Activated T-helper 1 cell treated with Interleukin-2 at 50 U/mL for 16 hours (primary cell): ENCODE measurements at places on chromosomes 3 and 15.

DNA sequence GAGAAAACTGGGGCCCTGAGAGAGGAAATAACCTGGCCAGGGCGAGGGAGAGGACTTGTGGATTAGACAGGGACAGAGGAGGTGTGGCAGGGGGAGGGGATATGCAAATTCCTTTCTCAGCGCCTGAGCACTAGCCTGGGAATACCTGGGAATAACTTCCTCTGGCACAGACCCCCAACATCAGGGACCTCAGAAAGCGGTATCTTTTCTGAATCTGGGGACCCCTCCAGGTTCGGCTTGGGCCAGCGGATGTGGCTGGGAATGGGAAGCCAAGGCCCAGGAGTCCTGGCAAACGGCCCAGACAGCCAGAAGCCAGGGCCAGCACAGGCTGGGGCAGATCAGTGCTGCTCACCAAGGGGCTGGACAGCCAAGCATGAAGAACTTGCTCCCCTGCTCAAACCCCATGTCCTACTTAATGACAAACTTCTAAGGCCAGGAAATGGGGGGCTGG, 9.2 kb upstream of the ACSBG1 start:
- DNase-seq: no peak

DNA sequence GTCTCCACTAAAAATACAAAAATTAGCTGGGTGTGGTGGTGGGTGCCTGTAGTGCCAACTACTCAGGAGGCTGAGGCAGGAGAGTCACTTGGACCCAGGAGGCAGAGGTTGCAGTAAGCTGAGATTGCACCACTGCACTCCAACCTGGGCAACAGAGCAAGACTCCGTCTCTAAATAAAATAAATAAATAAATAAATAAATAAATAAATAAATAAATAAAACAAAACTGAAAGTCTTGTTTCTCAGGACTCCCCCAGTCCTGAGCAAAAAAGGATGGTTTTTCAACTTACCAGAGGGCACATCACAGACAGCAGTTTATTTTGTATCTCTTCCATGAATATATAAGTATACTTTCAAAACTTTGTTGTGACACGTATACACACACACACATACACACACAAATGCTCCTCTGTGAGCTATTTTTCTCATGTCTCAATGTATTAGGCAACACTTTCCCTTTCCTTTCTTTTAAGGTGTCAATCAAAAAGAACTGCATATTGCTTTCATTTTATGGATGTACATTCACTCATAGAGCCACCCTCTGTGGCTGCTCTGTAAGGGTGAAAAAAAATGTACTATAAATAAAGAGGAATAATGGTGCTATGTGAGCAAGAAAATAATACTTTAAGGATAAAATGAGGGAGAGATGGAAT, 54.8 kb upstream of the MITF start:
- no peak for DNase-seq

GRCh38 chr15:70094690-70095311, 2.9 kb downstream of the TLE3 start:
- no peak for DNase-seq

GRCh38 chr3:37096288-37096687, 78.1 kb downstream of the LRRFIP2 start:
- no peak for DNase-seq

DNA sequence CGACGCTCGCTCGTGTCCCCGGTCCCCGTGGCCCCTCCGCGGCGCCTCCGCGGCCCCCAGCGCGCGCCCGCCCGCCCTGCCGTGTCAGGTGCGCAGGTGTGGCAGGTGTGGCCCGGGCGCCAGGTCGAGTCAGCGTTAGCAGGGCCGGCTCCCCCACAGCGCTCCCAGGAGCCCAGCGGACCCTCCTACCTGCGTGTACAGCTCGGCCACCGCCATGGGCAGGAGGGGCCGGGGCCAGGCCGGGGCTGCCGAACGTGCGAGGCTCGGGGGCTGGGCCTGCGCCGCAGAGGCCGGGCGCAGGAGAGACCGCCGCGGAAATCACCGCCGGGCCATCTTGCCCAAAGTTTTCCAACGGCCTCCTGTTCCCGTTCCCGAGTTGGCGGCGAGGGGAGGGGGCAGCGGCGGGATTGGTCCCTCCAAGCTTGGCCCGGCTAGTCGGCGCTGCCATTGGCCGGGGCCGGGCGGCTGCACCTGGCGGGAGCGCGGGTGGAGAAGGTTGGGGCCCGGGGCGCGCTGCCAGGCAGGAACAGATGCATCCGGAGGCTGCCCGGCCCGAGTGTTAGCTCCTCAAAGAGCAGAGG, at the start of gene MYO5C:
Gene MYO5C, minus strand, starts transcription at position 384 of the 581 bp plus-strand sequence. Its CDS starts 168 bp downstream, at position 216.
- no peak for DNase-seq

DNA sequence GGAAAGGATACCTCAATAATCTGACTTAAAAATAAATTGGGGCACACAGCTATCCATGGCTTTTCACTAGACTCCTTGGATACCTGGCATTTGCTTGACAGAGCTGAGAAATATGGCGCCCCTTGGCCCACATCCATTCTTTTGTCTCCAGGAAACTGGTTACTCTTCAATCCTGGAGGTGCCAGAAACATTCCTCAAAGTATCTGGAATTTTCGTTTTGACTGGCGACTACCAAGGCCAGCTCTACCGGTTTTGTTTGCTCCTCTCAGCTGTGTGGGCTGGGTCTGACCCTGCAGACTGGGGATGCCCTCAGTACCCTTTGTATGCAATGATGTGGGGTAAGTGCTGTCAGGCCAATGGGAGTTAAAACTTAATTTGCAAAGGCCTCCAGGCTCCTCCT, 27.0 kb downstream of the KATNBL1 start:
- DNase-seq: no peak

DNA sequence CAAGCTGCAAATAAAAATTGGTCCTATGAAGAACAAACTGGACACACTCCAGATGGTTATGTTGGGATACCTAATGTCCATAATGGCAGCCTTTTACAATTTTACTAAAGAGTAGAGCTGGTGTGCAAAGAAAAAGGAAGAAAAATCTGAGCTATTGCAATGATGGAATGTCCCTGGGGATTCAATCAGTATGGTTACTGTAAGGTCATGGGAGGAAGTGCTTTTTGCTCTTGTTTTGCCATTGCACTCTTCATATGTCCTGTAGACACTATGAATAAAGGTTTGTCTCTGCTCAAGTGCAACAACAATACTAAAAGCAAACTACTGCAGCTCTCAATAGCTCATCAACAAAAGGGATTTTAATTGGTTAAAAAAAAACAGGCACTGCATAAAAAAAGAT, 5.4 kb downstream of the PFN2 start:
- no peak for DNase-seq

DNA sequence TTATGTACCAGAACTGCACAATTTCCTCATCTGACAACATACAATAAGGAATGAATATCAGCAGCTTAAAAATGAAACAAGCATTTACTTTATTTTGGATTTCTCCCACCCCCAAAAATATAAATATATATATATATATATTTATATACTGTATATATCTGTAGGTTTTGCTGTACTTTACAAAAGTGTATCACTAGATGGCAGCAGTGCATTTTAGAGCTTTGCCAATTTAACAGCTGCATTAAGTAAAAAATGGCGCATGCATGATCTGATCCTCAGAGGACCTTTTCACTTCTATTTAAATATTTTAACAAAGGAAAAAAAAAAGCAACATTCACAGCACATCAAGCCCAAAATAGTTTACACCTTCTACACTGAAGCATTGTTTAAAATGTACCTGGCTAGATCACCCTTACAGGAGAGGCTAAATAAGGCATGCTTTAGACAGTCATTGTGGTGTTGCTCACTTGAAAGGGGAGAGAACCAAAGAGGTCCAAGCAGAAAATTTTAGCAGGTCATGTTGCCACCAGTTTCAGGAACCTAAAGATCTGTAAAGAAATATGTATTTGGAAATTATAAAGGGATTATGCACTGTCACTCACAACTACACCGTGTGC, 72.6 kb downstream of the NPTN start:
- no peak for DNase-seq

- DNase-seq: no peak
These were observed 16.2 kb upstream of the CHD2 start for GRCh38 chr15:92883876-92884435.

GRCh38 chr3:22542311-22542710, 660.8 kb upstream of the UBE2E2 start:
- no peak for DNase-seq

GRCh38 chr3:117928836-117929235, 1105.8 kb downstream of the IGSF11 start:
- no peak for DNase-seq

DNA sequence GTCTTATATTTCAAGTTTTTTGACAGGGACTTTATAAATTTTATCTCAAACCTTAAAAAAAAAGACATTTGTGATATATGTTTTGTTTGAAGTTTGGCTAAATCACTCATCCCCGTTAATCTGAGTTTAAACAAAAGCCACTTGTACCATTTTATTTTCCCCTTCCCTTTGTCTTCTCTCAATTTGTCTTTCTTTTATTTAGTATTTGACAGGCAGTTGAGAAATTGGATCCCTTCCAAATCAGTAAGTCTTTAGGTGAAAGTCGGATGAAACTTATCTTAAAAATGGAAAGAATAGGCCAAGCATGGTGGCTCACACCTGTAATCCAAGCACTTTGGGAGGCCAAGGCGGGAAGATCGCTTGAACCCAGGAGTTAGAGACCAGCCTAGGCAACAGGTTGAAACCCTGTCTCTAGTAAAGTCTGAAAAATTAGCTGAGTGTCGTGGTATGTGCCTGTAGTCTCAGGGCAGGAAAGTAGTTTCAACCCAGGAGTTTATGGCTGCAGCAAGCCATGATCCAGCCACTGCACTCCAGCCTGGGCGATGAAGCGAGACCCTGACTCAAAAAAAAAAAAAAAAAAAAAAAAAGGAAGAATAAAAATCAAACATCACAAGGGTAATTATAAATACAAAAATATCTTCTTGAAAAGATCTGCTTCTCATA, 394.6 kb upstream of the TPM1 start:
- DNase-seq: no peak
